Kidney tubule cell (primary cell): ENCODE measurements at places on chromosomes 7 and 10.

GRCh38 chr7:50699143-50699542, 83.6 kb downstream of the GRB10 start:
- no peak for DNase-seq

DNA sequence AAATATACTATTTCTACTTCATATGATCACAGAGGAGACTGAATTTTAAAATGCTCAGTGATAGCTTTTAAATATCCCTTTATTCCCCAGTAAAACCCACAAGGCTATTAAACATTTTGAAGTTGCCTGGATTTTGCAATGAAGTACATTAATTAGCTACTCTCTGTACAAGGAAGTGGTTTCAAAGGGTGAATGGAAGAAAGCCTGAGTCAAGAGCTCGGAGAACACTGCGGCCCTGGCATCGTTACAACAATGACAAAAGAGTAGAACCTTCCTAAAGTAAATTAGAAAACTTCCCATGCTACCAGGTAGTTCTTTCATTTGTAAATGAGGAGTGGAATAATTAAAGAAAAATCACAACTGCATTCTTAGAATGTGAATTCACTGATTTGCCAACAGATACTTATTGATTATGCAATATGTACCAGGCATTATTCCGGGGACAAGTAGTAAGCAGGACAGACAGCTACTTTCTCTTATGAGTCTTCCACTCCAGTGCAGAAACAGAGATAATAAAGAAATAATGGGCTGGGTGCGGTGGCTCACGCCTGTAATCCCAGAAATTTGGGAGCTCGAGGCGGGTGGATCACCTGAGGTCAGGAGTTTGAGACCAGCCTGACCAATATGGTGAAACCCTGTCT, 63.0 kb downstream of the ZNF22 start:
- DNase-seq, result no peak

GRCh38 chr10:44382131-44382858, 2.6 kb downstream of the CXCL12 start:
- DNase-seq, result peak; percentile 14

DNA sequence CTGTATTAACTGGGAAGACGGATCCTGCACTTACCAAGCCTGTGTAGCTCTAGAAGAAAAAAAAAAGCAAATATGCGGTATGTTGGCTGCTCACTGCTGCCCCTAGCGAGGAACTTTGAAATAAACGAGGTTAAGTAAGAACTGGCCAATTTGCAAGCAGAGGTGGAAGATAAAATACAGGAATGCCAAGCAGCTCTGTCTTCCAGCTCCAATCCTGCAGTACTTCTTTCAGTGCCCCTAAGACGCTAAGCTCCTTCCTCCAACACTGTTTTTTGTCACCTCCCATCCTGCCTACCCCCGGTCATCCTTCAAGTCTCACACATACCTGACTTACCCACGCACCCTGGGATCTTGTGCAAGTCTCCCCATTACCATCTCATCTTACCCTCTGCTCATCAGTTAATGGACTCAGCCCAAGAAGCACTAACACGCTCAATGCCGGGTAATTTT, 809 bp downstream of the C10orf143 start:
- peak; percentile 84 for DNase-seq

GRCh38 chr7:50332241-50333165, 28.0 kb downstream of the IKZF1 start:
- no peak for DNase-seq

DNA sequence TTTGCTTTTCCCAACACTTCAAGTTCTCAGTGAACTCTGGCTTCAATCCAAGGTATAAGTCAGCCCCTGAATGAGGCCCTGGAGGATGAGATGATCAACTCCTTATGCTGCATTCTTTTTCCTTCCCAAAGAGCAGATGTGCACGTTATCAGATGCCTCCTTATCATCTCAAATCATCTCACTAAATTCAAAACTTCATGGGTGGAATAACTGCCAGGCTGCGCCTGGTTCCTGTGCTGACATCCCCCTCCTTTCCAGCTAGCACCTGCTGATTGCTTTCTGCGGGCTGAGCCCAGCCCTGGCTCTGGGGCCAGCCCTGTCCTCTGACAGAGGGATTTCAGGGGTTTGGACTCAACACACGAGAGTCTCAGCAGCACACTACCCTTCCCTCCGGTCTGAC, 44.9 kb downstream of the TLL2 start:
- no peak for DNase-seq

DNA sequence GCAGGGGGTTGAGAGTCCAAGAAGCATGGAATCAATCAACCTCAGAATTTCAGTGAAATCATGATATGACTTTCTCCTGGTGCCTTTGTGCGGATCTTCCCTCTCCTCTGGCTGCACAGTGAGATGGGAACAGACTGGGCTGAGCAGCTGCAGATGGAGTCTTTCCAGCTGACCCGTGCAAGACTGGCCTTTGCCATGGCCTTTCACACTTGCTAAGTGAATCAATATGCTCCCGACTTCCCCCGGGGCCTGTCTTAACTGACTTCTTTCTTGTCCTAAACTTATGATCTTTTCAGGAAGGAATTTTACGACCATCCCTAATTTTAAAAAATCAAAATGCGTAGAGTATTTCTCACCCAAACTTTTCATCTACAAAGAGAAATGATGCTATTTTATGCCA, 469.9 kb downstream of the GALNT17 start:
- DNase-seq, result no peak

DNA sequence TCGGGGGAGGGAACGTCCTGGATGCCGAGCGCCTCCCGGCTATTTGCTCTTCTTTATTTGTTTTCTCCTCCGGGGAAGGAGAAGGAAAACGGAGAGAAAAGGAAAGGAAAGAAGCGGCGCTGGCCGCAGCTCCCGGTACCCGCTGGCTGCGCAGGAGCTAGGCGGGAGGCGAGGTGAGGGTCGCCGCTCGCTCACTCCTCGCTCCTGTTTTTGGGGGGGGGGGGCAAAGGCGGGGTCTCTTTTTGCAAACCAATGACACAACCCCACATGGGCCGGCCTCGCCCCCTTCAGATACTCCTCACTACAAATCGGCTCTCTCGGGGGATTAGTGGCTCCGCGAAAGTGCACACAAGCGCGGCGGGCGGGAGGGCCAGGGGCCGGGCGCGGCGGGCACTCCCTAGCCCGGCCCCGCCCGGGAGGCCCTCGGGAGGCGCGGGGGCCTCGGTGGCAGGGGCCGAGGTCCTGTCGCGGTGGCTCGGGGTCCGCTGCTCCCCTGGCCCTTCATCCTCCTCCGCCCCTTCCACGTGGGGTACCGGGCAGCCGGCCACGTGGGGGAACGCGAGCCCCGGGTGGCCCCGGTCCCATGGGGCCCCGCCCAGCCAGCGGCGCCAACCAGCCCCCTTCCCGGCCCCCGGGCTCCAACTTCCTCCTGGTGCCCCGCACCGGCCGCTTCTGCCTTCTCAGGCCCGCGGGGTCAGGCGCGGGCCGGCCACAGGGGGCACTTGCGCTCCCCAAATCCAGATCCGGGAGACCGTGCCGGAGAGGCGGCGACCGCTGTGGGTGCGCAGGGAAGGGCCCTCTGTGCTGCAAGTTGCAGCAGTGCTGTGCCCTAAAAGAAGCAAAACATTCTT, 718 bp upstream of the CTBP2 start:
- DNase-seq, result peak; percentile 85

- peak; percentile 81 for DNase-seq
Observed at GRCh38 chr10:4512671-4513240, 313.3 kb upstream of the AKR1E2 start.

DNA sequence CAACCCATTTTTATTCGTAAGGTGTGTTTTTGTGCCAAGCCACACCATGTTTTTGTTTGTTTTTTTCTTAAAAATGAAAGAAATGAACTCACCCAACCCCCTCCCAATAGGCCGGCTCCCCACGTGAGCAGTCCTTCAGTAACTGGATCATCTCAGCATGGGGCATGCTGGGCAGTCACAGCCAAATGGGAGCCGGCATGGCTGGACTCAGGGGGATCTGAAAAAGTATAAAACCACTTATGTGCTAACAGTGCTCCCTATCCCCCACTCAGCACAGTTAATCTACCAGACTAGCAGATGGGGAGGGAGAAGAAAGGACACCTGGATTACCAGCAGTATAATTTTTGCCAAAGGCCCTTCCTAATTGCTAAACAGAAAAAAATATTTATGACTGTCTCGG, 39.3 kb downstream of the BAZ1B start:
- DNase-seq, result no peak

GRCh38 chr7:99579281-99579955, 18.6 kb upstream of the TMEM225B start:
- DNase-seq, result no peak

DNA sequence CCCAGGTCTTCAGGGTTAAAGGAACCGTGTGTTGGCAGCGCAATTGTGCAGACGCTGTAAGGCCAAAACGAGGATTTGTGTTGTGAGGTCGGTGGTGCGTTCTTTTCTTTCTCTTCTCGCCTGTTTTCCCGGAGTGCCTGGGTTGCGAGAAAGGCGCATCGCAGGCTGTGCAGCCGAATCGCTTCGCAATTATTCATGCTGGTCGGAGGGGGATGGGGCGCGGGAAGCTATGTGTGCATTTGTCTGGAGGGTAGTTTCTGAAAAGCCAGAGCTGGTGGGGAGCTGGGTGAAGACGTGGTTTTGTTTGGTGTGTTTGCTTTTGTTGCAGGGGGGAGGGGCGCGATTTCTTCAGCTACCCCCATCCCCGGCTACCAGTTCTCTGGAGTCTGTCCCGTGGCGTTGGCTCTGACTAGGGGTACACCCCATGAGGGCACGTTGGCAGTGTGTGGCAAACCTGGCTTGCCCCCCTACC, 2.1 kb downstream of the MXI1 start:
- peak; percentile 80 for DNase-seq
